Kidney glomerular epithelial cell (primary cell): ENCODE measurements at places on chromosomes 5 and 9.
A peak's percentile ranks its signal among the peaks of the same experiment; 100 is the strongest.

GRCh38 chr9:101702257-101702656, 36.2 kb downstream of the GRIN3A start:
- DNase-seq: no peak

GRCh38 chr9:18857769-18858168, 175.2 kb downstream of the SAXO1 start:
- DNase-seq: peak; percentile 20

DNA sequence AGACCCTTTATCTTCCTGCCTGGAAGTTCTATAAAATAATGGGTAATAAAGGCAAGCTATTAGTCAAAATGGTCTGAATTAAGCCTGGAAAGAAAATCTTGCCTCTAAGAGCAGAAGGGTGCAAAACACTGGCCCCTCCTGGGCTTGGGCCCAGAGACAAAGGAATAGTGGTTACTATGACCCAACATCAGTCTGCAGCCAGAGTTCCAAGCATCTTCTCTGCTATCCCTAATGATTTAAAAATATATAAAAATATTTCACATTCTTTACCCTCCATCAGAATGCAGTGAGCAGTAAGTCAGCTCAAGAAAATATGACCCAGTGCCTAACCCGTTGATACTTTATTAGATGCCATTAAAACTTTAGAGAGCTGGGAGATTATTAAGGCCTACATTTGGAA, 14.7 kb downstream of the TNFAIP8 start:
- DNase-seq: no peak

DNA sequence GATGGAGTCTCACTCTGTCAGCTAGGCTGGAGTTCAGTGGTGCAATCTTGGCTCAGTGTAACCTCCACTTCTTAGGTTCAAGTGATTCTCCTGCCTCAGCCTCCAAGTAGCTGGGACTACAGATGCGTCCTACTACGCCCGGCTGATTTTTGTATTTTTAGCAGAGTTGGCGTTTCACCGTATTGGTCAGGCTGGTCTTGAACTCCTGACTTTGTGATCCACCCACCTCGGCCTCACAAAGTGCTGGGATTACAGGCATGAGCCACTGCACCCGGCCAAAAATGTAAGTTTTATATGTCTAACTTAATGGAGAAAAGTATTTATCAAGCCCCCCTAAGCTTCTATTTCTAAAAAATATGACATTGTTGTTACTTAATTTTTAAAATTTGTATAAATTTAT, 98.2 kb upstream of the RIOK2 start:
- no peak for DNase-seq

- peak; percentile 20 for DNase-seq
These were observed 15.4 kb downstream of the CCL28 start for GRCh38 chr5:43396762-43397304.

DNA sequence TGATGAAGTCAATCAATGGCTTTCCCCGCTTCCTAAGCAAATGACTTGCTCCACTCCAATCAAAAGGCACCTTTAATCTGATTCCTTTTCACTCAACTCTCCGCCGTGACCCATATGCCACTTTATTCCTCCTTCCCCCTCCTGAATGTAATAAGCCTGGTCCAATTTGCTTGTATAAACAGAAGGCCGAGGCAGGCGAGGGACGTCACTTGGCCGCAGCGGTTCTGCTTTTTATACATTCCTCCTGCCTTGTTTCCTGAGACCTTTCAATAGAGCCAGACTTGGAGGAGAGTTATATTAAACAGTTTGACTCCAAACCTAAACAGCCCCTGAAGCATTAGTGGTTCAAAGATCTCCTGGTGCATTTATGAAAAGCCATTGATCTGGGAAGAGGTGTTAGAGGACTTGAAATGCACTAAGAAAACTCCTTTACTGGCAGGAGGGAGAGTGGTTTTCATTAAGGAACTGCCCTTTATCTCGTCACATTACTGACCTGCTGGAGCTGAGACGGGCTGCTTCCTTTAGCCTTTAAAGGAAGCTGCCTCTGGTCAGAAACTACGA, 273.4 kb downstream of the SLIT3 start:
- DNase-seq: no peak

- DNase-seq: peak; percentile 43
These were observed 56.1 kb downstream of the SAXO1 start for GRCh38 chr9:18976709-18977531.
